NK-92 treated with Interleukin-12 subunit alpha and Interleukin-12 subunit beta, amount 100 ng/mL, for 24 hours (cell line): ENCODE measurements at places on chromosomes 1 and 21.

DNA sequence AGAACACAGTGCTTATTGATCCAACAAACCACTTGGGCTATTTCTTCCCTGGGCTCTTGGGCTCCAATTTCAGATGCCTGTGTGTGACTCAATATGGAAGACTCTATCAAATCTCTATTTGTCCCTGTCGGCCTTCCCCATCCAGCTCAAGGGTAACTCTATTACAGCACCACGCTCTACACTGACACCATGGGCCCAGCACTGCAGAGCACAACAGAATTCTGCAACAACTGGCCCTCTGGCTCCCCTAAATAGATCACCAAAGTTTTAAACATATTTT lies 51.7 kb downstream of the CAPZB start:
- DNase-seq, result no peak

DNA sequence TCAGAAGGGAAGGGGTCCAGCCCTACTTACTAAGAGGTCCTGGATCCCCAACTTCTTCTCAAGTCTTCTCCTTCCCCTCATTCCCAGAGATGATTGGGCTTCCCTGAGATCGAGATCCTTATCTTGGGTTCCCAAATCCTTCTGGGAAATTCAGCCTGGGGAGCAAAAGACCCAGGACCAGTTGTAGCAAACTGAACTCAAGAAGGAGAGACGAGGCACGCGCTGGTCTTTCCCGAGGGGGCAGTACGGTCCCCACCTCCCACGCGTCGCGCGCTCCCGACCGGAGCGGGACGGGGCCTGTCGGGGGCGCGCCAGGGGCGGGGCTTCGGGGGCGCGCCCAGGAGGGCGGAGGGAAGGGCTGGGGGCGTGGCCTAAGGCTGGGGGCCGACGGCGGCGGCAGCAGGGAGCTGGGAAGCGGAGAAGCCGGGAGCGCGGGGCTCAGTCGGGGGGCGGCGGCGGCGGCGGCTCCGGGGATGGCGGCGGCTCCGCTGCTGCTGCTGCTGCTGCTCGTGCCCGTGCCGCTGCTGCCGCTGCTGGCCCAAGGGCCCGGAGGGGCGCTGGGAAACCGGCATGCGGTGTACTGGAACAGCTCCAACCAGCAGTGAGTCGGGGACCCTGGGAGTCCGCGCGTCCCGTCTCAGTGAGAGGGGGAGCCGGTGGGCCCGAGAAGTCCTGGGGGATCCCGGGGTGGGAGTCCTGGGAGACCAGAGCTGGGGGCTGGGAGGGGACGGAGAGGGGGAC lies at the start of gene EFNA3:
Gene EFNA3 (plus strand): TSS at position 369 of the 741 bp plus-strand sequence. CDS start 105 bp downstream, at position 474.
- DNase-seq, result no peak

DNA sequence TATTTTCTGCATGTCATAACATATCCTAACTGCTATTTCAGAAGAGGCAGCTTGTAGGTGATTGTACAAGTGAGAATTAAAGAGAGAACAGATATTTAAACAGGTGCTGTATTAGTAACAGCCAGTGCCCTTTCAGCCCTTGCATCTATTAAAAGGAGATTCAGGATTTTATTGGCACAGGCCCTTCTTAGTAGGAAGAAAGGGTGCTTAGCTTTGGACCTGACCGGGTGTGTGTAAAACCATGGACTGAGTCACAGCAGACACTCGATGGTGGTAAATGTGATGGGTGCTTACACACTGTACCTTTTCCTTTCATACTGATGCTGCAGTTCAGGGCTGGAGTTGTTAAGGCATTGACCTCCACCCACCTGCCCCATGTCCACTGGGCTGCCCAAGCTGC lies 12.7 kb upstream of the CD101 start:
- DNase-seq, result no peak

DNA sequence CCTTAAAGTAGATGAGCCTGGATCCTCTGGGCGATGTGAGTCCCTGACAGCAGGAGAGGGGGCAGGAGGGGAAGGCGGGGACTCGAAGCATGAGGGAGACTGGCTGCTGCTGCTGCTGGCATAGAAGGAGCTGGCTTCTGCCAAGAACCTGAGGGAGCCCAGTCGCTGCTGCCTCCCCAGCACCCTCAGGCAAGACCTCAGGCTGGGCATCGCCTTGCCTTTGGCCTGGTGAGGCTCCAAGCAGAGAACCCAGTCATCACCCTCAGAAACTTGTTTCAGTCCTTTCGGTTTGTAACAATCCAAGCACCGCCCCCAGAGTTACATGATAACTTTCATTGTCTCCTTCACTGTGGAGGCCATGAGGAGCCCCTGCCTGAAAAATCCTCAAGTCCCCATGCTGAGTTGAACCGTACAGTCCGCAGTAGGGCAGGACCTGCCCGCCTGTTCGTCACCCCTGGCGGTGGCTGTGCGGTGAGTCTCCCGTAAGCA lies 38.8 kb downstream of the POFUT2 start:
- no peak for DNase-seq

- DNase-seq, result no peak
These were observed 51.1 kb downstream of the HSF2BP start for GRCh38 chr21:43608225-43608624.

DNA sequence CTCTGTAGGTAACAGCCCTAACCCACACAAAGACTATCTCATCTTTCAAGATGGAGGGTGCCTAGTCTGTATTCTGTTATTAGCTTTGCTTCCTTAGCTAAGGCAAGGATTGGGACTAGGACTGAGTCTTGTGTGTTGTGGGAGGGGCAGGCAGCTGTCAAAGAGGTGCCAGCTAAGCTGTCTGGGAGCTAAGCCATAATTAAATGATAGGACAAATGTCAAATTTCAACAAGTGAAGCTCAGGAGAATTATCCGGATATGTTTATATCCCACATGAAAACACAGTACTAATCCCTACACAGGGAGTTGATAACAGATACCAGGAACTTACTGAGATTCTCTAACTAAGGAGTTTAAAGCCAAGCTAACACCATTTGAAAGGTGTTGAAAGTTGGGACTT lies 70.5 kb upstream of the NGF start:
- no peak for DNase-seq
